ENCODE measurements at places on chromosomes 3 and 15.
A peak's percentile ranks its signal among the peaks of the same experiment; 100 is the strongest.

DNA sequence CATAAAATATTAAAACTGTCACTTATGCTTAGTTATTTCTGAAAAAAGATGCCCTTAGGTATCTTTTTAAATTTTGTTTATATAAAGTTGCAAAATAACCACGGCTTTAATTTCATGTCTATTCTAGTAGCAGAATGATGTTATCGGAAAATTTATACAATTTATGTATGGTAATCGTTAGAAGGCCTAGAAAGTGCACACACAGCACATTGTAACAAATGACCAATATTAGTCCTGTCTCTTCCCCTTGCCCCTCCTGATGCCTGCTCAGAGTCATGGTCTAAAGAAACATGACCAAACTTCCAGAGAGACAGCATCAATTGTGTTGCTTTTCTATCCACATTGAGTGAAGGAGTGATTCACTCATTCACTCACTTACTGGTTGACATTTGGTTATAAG is 6.2 kb upstream of the LPP start:
- DNase-seq = no peak

DNA sequence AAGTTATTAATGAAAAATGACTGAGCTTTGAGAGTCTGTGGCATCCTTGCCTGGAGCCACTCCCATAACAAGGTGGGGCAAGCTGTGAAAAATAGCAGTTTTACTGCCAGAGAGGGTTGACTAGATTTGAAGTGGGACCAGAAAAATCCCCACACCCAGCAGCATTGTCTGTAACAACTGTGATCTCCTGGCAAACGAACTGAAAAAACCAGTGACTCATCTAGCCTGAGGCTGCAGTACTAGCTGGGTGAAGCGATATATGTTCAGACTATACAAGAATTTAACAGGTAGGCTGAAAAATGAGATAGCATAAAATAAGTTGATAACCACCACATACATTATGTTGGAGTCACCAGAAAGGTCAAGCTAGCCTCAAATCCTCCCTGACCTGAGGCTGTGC is 64.0 kb downstream of the DPH6 start:
- DNase-seq = no peak

DNA sequence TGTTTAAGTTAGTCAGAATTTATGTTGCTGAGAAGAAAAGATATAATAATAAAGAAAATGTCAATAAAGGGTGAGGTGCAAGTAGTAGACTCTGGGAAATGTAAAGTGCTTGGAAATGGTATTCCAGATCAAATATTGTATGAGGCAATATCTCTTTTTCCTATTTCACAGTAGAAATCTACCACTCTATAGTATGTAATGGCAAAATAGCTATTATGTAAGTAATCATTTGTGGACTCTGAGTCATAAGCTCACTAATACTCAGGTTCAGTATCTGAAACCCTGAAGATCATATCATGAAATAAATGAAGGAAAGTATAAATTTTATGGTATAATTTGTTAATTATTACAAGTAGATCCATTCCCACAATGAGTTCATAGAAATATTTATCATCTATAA is 322.1 kb downstream of the PYDC2 start:
- DNase-seq = no peak

DNA sequence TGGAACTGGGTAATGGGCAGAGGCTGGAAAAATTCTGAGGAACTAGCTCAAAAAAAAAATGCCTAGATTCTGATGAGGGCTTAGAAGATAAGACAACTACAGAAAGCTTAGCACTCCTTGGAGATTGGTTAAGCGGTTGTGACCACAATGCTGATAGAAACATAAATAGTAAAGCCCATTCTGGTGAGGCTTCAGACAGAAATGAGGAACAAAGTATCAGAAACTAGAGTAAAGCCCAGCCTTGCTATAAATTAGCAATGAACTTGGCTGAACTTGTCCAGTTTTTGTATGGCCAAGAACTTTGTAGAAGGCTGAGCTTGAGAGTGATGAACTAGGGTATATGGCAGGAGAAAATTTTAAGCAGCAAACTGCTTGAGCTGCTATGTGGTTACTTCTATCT is 25.4 kb downstream of the GOLGB1 start:
- DNase-seq = no peak

- DNase-seq = no peak
Measured at GRCh38 chr3:8938021-8938420, 25.3 kb downstream of the RAD18 start.

- no peak for DNase-seq
Measured at GRCh38 chr15:62649793-62650420, 392.6 kb upstream of the TPM1 start.

DNA sequence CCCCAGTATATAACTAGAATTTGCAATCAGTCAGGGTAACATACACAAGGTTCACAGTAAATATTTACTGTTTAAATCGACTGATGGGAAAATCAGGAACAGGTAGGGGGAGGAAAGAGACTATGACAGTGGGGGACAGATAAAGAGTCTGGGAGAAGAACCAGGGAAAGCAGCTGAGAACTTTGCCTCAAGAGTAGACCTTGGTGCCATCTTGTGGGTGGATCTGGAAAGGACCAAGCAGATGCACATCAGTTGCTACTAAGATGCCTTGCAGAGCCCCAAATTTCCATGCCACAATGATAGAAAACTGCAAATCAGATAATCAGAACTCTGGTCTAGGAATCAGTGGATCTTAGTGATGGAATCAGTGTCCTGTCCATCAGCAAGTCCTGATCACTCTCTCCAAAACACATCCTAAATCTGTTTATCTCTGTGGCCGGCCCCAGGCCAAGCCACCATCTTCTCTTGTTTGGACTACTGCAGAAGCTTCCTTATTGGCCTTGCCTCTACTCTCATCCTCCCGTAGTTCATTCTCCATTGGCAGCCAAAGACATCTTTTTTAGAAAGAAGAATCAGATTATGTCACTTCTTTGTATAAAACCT is 62.7 kb downstream of the PDE8A start:
- DNase-seq = peak; percentile 29

- no peak for DNase-seq
Measured at GRCh38 chr3:178629430-178630178, 93.4 kb downstream of the KCNMB2 start.

DNA sequence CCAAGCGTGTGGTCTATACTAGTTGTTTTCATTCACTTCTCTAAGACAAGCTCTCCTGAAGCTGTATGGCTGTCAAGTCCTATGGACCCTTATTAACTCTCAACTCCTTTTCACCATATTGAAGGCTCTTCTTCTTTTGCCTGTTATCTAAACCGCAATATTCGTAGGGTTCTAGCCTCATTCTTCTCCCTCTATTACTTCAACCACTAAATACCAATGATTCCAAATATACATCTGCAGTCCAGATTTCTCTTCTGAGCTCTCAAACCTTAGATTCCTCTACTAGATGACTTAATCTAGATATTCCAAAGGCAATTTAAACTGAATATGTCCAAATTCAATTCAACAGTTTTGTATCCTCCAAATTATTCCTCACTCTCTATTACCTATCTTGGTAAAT is 24.6 kb downstream of the AQR start:
- DNase-seq = no peak

- DNase-seq = no peak
Measured at GRCh38 chr3:126284258-126284904, 72.8 kb downstream of the KLF15 start.

DNA sequence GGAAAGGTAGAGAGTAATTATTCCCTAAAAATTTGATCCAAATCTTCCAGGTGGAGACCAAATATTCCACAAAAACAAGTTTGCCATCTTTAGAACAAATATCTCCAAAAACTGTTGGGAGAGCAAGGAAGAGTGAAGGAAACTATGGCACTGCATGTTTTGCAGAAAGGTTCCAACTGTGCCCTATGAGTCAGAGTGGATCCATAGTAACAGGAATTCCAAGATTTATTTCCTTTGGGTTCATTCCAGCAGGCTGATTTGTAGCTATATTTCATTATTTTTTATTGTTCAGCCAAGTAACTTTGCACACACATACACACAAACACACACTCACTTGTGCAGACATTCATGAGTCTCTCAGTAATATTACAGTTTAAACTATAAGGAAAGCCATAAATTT is 459.7 kb upstream of the EPHA6 start:
- DNase-seq = no peak

DNA sequence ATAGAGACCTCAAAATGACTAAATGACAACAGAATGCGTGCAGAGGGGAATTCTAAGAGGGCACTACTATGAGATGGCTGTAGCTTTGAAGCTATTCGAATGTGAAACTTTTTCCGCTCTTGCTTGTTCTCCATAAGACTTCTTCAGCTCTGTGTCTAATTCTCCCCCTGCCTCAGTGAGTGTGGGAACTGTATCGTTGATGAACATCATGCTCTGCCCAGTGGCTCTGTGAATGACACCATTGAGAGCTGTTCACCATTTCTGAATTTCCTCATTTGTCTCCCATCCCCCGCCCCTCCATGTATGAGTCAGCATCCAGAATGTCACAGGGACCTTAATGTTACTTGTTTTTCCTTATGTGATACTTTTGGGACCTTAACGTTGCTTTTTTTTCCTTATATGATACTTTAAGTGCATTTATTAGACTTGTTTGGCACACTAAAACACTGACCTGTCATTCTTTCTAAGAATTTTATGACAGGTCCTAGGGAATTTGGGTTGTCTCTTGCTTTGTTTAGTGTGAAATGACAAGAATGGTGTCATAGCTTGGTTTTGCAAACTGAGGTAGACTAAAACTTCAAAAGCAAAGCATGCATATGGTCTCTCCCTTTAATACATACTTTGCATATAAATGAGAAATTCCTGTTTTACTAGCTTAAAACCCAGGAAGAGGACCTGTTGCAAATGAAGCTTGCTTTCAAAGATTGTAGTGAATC is 99.6 kb downstream of the FNDC3B start:
- no peak for DNase-seq

DNA sequence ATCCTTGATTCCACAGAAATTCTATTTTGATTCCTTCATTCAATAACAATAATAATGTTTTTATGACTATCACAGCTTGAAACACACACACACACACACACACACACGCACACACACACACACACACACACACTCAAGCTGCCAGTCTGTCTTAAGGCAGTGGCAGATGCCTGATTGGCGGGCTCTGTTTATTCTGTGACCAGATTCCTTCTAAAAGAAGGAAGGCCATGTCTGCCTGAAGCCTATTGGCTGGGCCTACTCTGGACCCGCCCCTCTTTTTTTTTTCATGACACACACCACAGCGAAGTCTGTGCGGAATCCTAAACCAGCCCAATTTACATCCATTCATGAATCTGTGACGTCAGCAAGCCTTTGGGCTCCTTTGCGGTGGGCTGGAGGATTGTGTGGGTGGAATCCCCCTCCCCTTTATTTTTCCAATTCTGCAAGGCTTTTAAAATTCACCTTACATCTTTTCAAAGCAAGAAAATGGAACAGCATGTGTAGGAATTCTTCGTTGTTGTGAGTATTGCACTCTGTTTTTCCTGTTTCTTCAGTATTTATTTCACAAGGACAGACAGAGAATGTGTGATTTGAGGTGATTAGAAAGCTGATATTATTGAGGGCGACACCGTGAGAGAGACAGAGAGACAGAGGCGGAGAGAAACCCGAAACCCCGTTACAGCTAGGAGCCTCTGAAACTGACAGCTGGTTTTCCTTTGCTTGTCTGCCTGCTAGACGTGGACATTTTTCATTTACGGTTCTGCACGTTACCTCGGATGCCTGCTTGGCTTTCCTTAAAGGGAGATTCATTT is at the start of gene MAP3K13:
MAP3K13 (plus strand) TSS at position 287 of the 812 bp plus-strand sequence. CDS start 65,446 bp downstream, outside the sequence.
- DNase-seq = peak; percentile 44

GRCh38 chr15:29674661-29675533 is 147.4 kb downstream of the TJP1 start:
- DNase-seq = no peak

- DNase-seq = peak; percentile 57
Measured at GRCh38 chr15:90001683-90002427, 731 bp downstream of the ZNF710 start.

DNA sequence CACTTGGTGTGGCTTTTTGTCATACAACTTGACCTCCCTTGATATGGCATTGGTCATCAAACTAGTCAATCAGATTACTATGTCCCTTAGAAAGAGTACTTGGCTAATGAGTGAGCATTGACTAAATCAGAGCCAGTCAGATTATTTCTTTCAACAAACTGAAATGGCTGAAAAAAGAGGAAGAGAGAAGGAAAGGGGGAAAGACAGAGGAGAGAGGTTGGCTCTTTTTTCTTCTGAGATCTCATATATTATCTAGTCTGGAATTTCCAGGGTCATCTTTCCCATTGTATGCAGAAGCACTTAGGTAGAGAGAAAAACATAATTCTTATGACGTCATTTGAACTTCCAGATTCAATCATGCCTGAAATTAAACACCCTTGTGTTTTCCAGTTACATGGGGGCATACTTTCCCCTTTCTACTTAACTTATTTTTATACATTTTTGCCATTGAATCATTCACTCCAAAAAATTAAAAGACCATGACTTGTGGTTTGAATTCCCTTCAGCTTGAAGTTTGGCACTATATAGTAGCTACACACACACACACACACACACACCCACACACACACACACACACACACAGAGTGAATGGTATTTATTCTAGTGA is 387.8 kb downstream of the LSAMP start:
- no peak for DNase-seq

DNA sequence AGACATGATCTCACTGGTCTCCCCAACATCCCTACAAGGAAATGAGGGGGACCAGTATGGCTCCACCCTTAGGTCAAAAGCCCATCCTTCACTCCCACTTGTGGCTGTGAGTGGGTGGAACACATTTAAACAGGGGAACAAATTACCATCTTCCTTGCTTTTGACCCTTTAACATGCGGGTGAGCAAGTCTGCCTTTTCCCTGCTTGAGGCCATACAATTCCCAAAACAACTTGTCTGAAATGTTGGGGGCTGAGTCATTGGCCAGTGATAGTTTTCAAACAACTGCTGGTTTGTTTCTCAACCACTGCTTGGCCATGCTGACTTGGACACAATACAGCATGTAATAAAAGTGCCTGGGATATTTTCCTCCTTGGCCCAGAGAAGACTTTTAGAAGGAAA is 39.6 kb downstream of the COL8A1 start:
- no peak for DNase-seq

DNA sequence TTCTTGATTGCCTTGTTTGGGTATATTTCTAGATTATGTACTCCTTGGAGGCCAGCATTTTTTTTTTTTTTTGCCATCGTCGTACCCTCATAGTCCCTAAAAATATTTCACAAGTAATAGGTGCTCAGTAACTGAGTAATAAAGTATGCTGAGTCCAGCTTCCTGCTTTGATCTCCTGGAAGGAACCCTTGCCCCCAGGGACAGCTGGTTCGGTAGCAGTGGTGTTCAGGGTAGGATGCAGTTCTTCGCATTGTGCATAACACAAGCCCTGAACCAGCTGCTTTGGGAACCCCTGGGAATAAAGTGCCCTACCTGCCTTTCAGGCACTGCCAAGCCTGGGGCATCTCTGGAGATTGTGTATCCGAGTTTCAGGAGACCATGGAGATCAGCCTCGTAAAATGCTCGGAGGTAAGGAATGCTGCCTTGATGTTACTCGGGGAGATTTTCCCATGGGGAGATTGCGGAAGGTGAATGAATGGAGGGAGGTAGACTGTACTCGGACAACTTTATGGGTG is 7.6 kb downstream of the MYZAP start:
- DNase-seq = no peak

DNA sequence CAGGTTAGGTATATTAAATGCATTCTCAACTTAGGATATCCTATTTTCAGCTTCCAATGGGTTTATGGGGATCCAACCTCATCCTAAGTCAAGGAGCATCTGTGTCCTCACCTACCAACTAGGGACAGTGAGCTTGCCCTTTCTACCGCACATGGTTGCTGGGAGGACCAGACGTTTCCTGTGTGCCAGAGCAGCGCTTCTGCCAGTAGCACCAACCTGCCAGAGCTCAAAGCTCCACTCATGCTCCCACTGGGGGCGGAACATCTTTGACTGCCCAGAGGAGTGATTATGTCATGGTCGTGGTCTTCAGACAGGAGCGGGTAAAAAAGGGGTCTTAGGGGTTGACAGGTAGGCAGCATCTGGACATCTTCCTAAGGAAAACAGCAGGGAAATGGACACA is 24.7 kb downstream of the XPC start:
- no peak for DNase-seq
